ENCODE measurements at places on chromosomes 1 and 21.

GRCh38 chr1:155940482-155940992 is 901 bp upstream of the RXFP4 start:
- no peak for DNase-seq

- DNase-seq, result no peak
These were observed 334.3 kb downstream of the NCAM2 start for GRCh38 chr21:21332492-21332891.

- DNase-seq, result no peak
These were observed 58.9 kb downstream of the C1orf94 start for GRCh38 chr1:34235594-34235993.

GRCh38 chr1:85078903-85079302 is 30.6 kb upstream of the MCOLN3 start:
- no peak for DNase-seq

DNA sequence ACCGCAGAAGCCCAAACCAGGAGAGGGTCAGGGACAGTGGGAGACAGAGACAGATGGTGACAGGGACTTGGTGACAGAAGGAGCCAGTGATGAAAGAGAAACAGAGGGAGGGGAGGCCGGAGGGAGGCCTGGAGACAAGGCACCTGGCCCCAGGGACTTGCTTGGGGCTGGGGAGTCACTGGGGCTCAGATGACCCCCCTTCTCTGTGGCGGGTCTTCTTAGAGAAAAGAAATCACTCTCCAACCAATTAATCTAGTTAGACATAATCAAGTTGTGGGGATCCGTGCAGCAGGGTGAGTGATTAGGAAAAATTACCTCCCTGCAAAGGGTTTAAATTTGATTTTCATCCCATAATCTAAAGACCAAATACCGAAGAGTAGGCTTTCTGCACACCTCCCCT is 519.8 kb downstream of the PTPRU start:
- no peak for DNase-seq

GRCh38 chr1:111895469-111895868 is 94.0 kb downstream of the KCND3 start:
- no peak for DNase-seq

DNA sequence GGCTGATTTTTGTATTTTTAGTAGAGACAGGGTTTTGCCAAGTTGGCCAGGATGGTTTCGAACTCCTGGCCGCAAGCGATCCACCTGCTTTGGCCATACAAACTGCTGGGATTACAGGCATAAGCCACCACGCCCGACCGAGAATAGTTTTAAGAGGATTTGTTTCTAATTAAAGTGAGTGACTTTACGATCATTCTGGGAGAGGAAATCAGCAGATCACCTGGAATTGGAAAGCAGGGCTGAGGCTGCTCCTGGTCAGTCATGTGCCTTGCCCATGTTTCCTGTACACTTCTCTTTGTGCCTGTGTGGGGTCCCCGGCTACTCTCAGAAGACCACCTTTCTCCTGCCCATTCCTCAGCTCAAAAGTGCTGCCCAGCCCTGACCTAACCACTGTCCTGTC is 33.9 kb downstream of the ZBTB8B start:
- DNase-seq, result no peak

DNA sequence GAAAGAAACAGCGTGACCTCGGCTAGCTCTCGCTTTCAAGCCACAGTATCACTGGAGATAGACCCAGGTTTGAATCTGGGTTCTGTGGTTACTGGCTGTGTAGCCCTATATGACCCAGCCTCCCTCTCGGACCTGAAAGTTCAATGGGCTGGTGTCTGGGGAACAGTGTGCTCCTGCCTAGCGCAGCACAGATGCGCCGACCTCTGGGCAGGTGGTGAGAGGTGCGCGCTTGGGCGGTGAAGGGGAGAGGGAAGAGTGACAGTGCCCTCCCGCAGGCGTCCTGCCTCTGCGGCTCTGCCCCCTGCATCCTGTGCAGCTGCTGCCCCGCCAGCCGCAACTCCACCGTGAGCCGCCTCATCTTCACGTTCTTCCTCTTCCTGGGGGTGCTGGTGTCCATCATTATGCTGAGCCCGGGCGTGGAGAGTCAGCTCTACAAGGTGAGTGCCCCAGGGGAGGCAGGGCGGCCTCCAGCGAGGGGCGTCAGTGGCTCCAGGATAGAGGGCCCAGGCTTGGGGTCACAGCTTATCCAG is 10.5 kb downstream of the SERINC2 start:
- no peak for DNase-seq

DNA sequence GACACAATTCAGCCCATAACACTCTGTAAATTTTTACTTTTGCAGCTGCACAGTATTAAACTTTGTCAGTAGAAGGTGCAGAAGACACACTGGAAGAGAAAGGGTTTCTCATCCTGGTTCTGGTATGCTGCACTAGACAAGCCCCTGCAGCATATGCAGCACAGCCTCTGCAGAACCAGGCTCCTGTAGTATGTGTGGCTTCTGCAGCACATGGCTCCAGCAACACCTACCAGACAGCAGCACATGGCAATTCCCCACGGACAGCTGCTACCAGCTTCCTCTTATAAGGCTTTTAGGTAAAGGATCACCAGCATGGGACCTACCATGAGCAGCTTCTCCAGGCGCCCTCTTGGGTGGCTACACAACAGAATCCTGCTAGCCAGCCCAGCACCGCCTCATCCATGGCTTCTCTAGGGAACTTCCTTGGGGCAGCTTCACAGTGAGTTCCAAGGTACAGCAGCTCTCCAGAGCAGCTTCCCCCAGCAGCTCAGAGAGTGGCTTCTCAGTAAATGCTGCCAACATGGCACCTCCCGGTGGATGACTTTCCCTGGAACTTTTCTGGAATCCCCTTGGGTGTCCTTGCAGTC is 534.4 kb upstream of the CXADR start:
- no peak for DNase-seq

GRCh38 chr1:97088391-97088790 is 366.8 kb downstream of the PTBP2 start:
- no peak for DNase-seq

DNA sequence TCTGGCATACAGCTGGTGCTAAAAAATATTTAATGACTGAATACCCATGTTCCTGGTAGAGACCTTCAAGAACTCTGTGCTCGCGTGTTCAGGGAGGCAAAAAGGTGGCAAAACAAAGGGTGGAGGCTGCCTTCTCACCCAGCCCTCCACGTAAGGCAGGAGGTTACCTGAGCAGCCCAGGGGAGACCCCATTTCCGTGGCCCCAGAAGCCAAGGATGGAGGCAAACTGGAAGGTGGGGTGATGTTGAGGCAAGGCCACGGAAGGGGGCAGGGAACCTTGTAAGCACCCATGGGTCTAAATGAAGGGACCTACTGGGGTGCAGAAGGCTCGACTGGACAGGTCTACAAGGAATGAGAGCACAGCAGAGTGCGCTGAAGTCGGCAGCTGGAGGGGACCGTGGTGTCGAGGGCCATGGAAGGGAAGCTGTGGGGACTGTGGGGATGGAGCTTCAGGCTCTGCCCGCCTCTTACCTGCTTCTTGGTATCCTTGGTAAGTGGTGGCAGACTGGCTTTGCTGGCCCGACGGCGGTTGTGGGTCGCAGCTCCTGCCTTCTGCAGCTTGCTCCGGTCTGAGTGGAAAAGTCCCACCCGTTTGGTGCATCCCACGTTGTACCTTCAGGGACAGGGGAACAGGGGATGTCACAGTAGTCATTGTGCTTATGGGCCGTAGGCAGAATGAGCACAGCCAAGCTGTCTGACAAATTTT is 8.9 kb upstream of the A3GALT2 start:
- DNase-seq, result no peak

- DNase-seq, result no peak
These were observed 5.4 kb upstream of the LRRC40 start for GRCh38 chr1:70210820-70211219.

DNA sequence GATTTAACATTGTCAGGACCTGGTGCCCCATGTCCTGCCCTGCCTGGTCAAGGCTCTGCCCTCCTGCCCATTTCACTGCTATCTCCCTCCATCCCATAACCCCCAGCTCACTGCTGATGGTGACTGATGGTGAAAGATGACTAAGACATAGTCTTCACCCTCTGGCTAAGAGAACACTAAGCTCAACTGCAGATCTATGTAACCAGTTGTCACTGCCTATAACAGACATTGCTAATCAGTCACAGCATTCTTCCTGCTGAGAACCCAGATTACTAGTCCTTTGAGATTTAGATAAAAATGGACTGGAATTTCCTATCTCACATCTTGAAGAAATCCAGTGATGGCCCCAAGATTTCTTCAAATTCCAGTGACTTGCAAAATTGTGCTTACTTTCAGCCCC is 8.0 kb upstream of the ZNF362 start:
- no peak for DNase-seq

DNA sequence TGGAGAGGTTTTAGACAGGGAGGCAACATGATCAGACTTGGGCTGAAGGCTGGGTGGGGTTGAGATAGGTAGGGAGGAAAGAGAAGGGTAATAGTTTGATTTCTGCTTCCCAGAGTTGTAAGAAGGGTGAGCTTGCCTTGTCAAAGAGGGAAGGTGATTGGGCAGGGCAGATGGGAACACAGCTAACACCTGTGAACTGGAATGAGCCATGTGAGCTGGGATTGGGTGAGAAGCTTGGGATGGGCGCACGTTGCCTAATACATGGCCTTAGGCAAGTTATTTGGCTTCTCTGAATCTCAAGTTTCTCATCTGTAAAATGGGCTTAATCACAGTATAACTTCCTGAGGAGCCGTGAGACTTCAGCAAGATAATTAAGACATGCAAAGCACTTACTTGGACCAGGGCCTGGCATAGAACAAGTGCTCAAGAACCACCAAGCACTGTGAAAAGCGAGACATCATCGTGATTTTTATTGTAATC is 33.8 kb upstream of the ID3 start:
- no peak for DNase-seq

DNA sequence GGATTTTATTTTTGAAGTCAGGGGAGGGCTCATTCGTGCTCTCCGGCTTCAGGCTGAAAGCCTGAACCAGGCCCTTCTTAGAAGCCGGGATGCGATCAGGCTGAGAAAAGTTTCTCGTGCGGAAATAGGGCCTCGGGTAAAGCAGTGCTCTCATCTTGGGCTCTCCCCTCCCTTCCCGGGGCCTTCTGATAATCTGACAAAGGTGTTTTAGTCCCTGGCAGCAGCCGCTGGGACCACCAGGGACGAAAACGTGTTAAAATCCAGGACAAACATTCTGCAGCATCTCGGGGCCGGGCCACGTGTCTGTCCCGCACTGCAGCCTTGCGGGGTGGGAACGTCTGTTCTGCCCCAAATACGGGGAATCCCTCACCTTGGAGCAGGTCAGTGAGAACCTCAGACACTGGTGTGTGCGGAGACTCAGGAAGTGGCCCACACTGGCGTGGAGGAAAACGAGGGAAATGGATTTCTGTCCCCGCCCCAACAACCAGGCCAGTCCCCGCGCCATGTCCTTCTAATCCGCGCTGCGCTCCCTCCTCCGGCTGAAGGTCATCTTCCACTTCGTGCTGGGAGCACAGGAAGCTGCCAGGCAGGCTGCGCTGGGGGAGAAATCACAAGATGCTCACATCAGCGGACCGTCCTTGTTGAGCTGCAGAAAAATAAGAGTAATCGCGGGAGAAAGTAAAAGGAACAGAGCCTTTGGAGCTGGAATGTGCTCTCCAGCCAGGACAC is 16.6 kb upstream of the AJAP1 start:
- DNase-seq, result no peak

GRCh38 chr1:111140680-111140967 is 601 bp downstream of the CEPT1 start:
- no peak for DNase-seq

DNA sequence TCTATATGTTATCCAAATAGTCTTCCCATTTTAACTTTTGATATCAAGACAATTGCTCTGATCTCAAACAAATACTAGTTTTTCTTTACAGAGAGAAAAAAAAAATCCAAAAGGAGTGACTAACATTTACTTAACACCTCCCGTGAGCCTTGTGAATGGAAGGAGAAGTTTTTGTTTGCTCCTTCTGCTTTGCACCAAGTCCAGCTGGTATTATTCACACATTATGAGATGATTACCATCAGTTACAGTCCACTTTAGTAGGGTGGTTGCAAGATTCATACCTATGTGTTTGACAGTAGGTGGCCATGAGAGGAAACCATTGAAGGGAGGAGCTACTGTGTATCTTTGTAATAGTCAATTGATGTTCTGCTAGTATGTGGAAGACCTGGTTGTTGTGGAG is 443.4 kb upstream of the ZP4 start:
- no peak for DNase-seq

- DNase-seq, result no peak
These were observed 18.6 kb downstream of the MKNK1 start for GRCh38 chr1:46585312-46585938.

- no peak for DNase-seq
These were observed 438.9 kb upstream of the ZP4 start for GRCh38 chr1:238329671-238330070.

GRCh38 chr21:27268290-27268689 is 301.4 kb upstream of the ADAMTS5 start:
- DNase-seq, result no peak

GRCh38 chr1:178271471-178271870 is 177.6 kb downstream of the RASAL2 start:
- DNase-seq, result no peak

GRCh38 chr21:31340942-31341487 is 3.0 kb downstream of the TIAM1 start:
- DNase-seq, result no peak

DNA sequence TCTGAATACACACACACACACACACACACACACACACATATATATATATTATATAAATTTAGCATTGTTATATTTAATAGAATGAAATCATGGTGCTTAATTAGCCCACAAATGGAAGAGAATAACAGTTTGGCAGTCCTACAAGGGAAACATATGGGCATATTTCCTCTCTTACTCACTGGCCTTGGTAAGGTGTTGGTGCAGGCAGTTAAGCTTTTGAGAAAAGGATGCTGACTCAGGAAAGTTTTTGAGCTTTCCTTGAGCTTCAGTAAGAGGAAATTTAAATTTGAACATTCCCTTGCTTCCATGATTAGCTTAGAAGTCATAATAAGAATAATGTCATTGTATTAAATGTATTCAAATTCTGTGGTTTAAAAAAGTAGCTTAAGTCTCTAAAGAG is 37.0 kb upstream of the B3GALT5 start:
- no peak for DNase-seq

DNA sequence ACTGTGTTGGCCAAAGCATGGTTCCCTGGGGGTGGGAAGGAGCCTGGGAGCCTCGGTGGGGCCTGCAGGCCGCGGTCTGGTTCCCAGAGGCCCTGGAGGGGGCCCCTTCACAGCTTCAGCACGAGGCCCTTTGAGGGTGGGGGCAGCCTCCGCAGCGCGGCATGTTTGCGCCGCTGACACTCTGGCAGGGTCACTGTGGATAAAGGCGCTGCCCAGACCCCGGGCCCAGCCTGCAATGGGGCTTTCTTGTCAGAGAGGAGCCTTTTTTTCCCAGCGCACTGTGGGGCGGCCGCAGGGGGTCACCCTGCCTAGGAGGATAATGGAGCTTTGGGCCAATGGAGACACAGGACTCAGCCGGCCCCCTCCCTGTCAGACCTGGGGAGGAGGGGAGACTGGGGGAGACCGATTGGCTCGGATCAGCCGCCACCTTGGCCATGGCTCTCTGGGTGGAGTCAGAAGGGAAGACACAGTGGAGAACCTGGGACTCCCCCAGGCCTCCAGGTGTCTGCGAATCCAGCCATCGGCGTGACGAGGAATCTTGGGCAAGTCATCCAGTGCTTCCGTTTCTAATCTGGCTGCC is 26.0 kb downstream of the EPHB2 start:
- no peak for DNase-seq

Measured in stimulated activated CD4-positive, alpha-beta T cell treated with anti-CD3 and anti-CD28 coated beads, TNF-alpha, amount 100 ng/mL, for 48 hours (primary cell).